ENCODE measurements at places on chromosomes 6 and 20. TPM values are rescaled to one million over a fixed set of nuclear protein-coding genes. Genes with fewer than 3 reads are reported as not detected.
A peak's percentile ranks its signal among the peaks of the same experiment; 100 is the strongest.

DNA sequence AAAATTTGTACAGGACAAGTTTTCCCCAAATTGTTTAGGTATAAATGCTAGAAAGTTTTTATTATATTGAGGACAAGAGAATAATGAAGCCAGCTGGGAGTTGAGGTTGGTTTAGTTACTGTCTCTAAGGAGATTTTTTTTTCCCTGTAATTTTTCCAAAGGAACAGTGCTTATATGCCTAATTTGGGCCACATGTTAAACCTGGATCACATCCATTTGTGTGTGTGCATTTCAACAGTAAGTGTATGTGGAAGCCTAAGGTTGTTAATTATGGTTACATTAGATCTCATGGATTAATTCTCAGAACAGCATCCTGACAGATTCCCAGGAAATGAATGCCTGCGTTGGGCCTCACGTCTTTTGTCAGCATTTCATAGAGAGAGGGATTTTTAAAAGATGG, 4.5 kb downstream of the IGF2R start:
- no peak for DNase-seq

DNA sequence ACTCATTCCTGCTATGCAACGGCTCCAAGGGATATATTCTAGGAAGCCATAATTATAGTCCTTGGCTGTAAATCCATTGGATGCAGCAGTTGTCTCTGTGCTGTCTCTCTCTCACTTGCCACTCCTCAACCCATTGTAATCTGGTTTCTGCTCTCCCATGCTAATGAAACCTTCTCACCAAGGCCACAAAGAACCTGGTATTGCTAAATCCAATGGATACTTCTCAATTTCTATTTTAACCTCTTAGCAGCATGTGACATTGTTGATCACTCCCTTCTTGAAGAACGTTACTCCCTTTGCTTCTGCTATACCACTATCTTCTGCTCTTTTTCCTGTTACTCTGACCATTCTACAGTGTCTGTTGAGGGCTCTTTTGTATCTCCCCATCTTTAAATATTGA, 39.8 kb upstream of the GCLC start:
- no peak for DNase-seq

GRCh38 chr20:61219021-61219431, 33.0 kb upstream of the CDH4 start:
- no peak for DNase-seq

DNA sequence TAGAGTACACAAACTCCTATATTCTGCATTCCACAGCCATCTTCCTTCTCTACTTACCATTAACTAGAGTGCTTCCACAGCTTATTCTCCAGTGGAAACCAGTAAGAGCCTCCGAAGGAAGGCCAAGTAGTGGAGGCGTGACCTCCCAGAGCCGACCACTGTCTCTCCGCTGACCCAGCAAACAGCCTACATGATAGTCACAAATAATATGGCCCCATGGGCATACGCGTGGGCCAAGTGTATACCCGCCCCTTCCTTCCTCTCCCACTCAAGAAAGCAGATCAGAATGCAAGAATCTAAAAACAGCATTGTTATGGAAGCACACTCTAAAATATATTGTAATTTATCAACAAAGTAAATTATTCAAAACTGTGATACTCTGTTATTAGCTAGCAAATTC, 526.6 kb upstream of the JARID2 start:
- no peak for DNase-seq

DNA sequence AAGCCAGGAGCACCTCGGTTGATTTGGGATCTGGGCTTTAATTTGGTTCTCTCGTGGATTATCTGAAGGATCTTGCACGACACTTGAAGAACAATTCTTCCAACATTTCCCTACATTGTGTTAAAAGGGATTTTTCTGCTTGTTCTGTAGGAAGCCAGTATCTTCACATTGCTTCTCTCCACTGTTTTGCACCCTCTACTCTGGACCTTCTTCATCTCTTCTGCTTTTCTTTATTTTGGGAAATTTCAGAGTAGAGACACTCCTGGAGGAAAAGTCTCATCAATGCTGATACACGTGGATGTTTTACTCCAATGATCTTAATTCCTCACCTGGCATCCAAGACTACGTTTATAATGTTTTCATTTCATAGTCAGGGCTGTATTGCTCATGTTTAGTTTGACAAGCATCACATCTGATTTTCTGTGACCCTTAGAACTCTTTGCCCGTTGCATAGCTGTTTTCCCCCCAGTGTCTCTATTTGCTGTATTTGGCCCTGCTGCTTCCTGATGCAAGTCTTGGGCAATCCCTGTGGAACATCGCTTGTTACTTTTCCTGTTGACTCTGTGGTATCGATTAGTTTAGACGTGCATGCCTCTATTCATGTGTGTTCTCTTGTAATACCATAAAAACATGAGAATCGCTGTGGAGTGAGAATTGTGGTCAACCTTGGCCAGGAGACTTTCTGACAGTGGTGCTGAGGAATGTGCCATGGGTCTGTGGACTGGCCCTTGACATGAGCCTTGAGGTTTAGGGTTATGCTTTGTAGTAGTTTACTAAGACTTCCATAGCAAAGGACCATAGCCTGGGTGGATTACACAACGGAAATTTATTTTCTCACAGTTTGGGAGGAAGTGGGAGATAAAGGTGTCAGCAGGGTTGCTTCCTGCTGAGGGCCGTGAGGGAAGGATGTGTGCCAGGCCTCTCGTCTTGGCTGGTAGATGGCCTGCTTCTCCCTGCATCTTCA, 12.5 kb downstream of the PLCB1 start:
- no peak for DNase-seq

DNA sequence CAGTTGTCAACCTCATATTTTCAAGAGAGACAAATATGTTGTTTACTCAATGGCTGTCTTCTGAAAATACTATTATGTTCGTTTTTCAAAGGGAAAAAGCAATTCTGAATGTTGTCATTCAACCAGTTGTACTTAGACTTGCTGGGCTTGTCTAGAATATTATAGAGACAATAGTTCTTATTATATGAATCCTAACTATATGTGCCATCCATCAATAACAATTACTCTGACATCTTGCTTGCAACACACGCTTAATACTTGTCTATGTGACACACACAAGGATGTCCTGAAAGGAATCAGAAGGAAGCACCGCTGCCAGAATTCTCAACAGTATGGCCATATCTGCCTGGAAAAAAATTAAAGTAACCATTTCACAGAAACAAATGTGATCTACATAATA, 283.3 kb upstream of the NRSN1 start:
- DNase-seq = no peak

Gene PROCR
- total RNA-seq = 12.8 TPM

Gene ULBP2
- 0.34 TPM for total RNA-seq

GRCh38 chr6:25056130-25056529, 120.4 kb upstream of the RIPOR2 start:
- no peak for DNase-seq

GRCh38 chr6:119922814-119923213, 573.3 kb upstream of the MAN1A1 start:
- DNase-seq = no peak

Gene SCRT2
- total RNA-seq = 0.04 TPM

Gene HSPA1A
- total RNA-seq = 22.2 TPM

DNA sequence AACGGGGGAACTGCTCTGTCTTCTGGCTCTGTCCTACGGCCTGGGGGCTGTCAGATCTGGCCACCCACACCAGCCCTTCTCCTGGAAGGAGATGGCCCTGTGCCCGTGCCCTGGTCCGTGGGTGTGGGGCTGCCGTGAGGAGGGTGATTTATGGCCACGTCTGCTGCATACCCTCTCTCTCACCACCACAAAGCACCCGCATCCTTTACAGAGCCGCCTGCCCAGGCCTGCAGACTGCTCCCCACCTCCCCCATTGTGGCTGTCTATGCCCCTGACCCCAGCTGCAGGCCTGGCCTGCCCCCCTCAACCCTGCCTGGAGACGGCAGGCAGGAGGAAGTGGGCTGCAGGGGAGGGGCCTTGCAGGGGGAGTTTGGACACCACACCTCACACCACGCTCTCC, 72.7 kb upstream of the GATA5 start:
- DNase-seq = no peak

Gene GPR6
- total RNA-seq = 0.12 TPM

GRCh38 chr6:122872311-122872710, 83.3 kb downstream of the SMPDL3A start:
- no peak for DNase-seq

DNA sequence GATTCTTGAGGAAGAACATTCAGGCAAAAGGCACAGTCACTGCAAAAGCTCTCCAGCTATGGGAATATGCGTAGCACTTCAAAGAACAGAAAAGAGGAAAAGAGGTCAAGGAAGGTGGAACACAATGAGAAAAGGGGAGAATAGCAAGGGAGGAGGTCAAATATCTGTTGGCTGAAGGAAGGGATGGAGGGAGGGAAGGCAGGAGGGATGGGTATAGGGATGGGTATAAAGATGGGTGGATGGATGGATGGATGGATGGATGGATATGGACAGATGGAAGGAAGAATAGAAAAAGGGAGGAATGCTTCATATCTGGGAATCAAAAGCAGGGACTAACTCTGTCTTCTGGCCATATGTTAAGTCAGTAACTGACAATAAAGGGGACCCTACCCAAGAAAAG, 164.2 kb upstream of the TOP1 start:
- DNase-seq = no peak

- DNase-seq = no peak
Measured at GRCh38 chr6:46985943-46986342, 56.2 kb downstream of the ADGRF1 start.

Gene OCSTAMP
- not detected for total RNA-seq

DNA sequence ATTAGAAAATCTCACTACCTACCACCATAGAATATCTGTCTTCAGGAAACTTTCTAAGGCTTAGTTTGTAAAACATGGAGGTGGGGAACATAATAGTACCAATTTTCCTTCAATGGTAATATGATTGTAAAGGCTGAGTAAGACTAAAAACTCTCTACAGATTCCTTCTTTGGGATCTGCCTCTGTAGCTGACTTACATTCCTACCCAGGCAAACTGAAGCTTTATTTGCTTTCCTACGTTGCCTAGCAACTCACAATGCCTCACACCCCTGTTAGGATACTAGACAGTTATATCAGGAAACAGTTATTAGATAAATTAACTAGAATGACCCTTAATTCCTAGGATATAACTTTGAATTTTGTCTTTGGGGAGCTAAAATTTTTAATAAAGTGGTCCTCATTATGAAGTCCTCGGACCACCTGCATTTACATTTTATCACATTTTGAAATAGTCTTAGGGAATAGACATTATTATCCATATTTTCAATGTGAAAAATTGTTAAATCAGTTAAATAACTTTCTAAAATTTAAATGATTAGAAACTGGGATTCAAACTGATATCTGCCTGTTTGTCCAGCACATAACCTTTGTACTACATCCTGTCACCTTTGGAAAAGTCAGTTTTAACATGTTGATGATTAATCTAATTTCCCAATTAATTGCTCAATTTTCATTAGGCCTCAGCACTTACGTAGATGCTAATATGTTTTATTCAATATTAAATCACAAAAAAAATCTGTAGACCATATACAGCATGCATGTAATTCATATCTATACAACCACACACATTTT, 591.4 kb downstream of the RNF144B start:
- DNase-seq = no peak

Gene MEP1A
- 0.25 TPM for total RNA-seq

Gene SLC17A3
- not detected for total RNA-seq

GRCh38 chr20:38883081-38883980, 42.9 kb upstream of the FAM83D start:
- DNase-seq = peak; percentile 42

- DNase-seq = no peak
Measured at GRCh38 chr6:51459958-51460357, 627.5 kb downstream of the PKHD1 start.

Gene SPO11
- total RNA-seq = not detected

Gene WFDC10B
- total RNA-seq = not detected

Gene WFDC12
- not detected for total RNA-seq

DNA sequence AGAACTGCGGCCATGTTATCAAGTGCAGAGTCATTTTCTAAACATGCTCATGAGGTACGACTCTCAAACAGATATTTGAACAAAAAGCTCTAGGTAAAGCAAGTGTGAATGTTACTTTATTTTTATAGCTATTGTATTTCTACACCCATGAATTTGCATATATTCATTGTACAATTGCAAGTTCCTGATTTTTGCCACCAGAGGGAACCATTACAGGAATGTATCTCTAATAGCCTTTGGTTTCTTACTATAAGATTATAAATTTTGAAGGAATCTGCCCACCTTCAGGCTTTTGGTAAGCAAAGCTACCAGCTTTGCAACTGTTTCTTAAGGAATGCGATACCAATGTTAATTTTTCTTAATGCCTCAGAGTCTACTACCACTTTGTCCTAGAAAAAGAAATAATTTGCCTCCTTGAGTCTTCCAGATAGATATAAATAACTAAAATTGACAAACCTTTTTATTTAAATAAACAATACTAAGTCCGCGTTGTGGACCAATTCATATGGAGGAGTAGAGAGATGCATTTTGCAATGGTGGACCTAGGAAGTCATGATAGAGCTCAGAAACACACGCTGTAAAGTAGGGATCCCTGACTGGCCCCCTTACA, 125.4 kb upstream of the SAMD5 start:
- DNase-seq = no peak

All from pancreas (tissue), 10 donors.